ENCODE measurements at places on chromosomes 2 and 18.

DNA sequence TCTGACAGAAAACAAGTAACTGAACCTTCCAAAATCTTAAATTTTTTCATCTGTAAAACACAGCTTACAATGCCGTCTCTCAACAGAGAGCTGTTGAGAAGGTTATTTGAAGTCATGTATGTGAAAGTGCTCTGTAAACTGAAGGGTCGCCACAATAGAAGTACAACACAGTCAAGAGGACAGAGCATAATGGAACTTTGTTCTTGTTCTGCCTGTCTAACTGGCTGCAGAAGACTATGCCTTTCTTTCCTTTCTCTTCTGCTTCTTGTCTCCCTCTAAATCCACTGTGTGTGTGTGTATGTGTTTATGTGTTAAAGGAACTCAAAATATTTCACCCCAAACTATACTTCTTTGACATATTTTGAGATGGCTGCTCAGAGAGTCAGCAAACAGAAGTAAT is 365.8 kb upstream of the RND3 start:
- no peak for DNase-seq

GRCh38 chr2:213148572-213149261 is 2.7 kb downstream of the IKZF2 start:
- no peak for DNase-seq

GRCh38 chr2:103361712-103362111 is 599.9 kb downstream of the TMEM182 start:
- DNase-seq: no peak

GRCh38 chr2:99255491-99256318 is at the start of gene LYG2:
LYG2 (minus strand) TSS chr2:99255666; CDS start chr2:99254260, 1,406 bp downstream.
- no peak for DNase-seq

DNA sequence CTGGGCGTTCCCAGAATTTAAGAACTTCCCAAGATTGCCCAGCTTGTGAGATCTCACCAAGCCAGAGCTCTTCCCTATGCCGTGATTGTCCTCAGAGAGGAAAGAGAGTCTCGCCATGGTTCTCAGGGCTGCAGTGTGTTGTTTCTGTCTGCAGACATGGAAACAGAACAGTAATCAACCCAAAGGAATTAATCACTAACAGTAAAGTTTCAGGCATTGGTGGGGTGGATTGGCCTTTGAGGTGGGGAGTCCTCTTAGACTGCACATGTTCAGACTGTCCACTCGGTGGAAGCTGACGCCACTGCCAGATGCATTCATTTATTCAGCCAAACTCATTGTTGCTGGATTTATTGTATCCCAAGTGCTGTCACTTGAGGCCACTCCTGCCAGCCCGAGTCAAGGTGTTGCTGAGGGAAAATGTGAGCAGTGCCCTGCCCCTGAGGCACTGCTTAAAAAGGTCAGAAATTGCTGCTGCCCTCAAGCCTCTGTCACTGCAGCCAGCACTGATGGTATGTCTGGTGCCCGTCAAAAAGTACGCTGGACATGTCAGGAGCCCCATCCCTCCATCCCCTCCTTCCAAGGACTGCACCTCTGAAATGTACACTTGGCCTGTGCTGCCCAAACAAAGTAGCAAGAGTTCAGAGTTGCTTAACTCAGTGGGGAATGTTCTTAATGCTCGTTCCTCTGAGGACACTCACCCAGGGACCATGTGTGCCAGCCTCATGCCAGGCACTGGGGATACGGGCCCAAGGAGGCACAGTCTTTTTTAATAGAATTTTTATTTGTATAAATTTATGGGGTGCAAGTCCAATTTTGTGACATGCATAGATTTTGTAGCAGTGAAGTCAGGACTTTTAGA is 201.0 kb downstream of the GLI2 start:
- no peak for DNase-seq

- no peak for DNase-seq
Observed at GRCh38 chr2:197847651-197848401, 43.4 kb downstream of the PLCL1 start.

All from heart left ventricle (tissue), 16 donors.